ENCODE measurements at places on chromosomes 3 and 15.
A peak's percentile ranks its signal among the peaks of the same experiment; 100 is the strongest.

GRCh38 chr3:157201648-157202278 lies 41.8 kb upstream of the CCNL1 start:
- DNase-seq = peak; percentile 64

DNA sequence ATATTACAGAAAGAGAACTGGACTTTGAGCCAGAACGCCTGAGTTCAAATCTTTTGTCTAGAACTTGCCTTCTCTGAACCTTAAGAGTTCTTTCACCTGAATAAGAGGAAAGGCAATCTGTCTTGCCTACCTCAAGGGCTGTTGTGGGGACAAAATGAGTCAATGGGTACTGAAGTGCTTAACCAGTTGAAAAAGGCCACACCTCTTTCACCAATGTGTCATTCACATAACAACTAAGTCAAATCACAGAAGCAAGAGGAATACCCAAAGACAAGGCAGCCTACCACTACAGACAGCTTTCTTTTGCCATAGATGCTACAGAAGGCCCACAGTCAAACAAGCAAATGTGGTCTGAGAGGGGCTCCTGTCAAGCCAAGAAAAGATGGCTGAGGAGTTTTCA lies 39.7 kb downstream of the NBEAL2 start:
- DNase-seq = no peak

DNA sequence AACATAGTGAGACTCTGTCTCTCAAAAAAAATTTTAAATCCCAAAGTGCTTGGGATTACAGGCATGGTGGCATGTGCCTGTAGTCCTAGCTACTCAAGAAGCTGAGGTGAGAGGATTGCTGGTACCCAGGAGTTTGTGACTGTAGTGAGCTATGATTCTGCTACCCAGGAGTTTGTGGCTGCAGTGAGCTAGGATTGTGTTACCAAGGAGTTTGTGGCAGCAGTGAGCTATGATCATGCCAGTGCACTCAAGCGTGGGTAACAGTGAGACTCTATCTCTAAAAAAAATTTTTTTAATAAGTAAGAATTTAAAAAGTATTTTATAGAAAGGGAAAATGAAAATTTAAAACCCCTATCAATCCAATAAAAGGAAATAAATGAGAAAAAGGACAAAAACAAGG lies 69.5 kb downstream of the FAIM start:
- no peak for DNase-seq

DNA sequence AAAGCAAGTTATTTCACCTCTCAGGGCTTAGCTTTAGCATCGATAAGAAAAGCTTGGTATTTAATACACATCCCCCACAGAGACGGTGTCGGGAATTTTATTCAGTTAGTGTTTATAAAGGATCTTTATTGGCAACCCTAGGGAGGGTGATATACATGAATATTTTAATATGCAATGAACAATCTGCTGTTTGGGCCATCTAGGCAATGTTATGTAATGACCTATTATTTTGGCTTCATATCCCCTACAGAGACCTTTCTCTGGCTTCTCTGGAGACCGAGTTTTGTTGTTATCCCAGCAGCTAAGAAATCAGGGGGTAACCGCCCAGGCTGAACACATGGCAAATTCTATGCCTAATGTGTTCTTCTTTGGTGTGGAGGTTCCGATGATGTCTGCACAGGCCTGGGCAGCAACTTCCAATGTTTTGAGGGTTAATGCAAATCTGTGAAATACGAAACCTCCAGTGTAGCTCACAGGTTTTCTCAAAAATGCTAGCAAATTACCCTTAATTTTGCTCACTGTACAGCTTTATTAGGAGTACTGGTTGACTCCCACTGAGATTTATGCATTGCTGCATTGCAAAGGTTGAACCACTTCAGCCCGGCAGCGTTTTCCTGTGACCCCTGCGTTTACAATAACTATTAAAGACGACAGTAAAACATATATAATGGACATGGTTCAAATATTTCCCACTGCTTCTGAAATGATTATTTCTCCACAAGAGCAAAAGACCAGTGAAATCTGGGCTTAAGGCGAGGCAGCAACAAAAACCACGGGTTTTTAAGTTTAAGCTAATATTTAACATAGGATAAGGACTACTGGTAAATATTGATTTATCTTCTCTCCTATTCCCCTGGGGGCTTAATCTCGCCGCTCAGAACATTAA lies 298.3 kb upstream of the NR2E3 start:
- no peak for DNase-seq

DNA sequence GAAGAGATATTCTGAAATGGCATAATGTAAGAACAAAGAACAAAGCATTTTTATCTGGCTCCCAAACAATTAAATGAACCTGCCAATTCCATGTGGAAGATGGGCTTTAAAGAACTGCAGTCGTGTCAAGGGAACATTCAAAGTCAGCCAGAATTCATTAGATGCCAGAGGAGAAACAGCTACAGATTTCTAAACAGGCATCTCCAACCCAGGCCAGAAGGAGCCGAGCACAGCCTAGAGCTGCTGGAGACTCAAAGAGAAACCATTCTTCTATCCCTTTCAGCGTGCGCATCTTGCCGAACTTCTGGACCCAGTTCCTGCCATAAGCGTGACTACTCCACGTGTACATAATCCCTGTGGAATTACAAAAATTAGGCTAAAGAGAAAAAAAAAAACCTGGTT lies 60.4 kb downstream of the MB21D2 start:
- no peak for DNase-seq

GRCh38 chr3:133747907-133748639 lies 1.9 kb downstream of the TF start:
- no peak for DNase-seq

- no peak for DNase-seq
Observed at GRCh38 chr3:55247666-55248065, 239.4 kb downstream of the WNT5A start.

- no peak for DNase-seq
Observed at GRCh38 chr3:171984883-171985282, 54.5 kb upstream of the FNDC3B start.

Measured in SK-MEL-5 (cell line).